NCI-H748 treated with DMSO at 0.1 percent for 48 hours (cell line): ENCODE measurements at places on chromosomes 2 and 18.

DNA sequence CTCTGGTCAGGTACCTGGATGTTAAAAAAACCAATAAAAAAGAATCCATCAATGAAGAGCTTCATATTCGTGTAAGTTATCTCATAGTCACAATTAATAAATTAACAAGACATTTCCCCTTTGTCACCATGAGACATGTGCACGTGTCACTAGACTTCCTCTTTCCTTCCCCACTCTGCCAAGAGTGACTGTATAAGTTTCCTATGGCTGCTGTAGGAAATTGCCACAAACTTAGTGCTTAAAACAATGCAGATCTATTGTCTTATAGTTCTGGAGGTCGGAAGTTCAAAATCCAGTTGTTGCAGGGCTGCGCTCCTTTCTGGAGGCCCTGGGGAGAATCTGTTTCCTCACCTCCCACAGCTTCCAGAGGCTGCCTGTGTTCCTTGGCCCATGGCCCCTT is 35.8 kb downstream of the SLC9A4 start:
- DNase-seq: no peak

- DNase-seq: no peak
These were observed 57.6 kb downstream of the ITGB6 start for GRCh38 chr2:160142472-160142871.

DNA sequence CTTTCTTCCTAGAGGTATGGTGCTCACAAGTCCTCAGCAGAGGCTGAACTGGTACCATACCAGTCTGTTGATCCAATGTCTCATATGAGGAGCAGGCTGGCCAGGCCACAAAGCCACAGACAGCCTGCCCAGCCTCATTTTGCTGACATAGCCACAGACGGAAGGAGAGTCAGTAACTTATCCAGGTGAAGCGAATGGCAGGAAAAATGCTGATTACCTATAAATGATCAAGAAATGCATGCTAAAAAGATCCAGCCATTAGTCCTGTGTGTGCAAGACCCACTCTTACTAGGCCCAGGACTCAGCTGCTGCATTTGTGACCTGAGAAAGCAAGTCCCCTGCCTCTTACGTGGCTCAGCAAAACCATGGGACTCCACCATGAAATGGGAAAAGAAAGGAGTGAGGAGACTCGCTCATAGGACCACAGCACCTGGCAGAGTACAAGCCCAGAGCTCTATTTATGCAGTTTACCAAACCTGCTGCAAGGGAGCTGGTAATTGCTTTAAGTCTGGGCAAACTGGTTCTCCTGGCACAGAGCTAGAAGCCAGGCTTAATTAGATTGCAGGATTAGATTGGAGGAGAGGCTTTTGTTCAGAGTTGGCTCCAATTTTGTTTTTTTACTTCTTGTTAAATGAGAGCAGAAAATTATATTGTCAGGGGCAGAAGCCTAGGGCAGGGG is 19.0 kb downstream of the RHOB start:
- DNase-seq: no peak

DNA sequence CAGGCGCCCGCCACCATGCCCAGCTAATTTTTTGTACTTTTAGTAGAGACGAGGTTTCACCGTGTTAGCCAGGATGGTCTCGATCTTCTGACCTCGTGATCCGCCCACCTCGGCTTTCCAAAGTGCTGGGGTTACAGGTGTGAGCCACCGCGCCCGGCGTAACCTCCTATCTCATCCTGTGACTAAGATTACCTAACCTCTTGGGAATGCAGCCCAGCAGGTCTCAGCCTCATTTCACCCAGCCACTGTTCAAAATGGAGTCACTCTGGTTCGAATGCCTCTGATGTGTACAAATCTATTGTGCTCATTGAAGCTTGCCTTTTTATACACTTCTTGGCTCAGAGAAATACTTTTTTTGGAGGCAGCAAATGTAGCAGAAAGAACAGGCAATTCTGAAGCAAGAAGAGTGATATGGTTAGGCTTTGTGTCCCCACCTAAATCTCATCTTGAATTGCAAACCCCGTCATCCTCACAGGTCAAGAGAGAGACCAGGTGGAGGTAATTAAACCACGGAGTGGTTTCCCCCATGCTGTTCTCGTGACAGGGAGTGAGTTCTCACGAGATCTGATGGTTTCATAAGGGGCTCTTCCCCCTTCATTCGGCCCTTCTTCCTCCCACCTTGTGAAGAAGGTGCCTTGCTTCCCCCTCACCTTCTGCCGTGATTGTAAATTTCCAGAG is 60.6 kb downstream of the SLC4A3 start:
- no peak for DNase-seq

GRCh38 chr2:142217804-142218203 is 87.0 kb upstream of the LRP1B start:
- DNase-seq: no peak

DNA sequence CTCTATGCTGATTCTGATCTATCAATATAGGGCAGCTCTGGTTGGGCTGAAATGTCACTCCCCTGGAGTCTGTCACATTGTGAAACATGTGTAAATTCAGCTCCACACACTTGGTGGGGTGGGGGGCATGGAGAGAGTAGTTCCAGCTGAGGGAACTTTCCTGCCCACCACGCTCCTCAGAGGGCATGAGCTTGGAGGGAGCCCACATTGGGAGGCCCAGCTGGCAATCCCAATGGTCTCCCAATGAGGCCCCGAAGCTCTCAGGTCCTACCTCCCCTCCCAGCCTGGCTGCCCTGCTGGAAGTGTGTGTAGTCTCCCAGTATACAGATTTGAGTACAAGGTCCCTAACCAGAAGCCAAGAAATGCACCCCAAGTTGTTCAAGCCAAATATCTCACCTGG is 31.5 kb downstream of the GYPC start:
- no peak for DNase-seq

GRCh38 chr2:118980573-118980972 is 38.6 kb downstream of the MARCO start:
- no peak for DNase-seq

- DNase-seq: no peak
These were observed 749 bp downstream of the STK25 start for GRCh38 chr2:241507430-241508239.

DNA sequence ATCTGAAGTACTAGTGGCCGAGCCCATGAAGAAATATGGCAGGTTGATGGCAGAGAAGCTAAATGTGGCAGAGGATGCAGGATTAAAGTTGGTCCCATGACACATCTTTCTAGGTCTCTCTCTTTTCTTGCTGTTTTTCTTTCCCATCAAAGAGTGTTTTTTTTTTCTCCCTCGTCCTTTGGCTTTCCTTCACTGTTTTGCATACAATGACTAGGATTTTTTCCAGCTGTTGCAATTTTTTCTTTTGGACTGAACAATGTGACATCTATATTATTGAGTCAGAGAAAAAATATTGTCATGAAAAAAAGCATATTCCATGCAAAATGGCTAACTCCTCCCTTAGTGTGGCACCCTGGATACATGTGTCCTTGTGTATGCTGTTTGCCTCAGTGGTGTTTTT is 939.5 kb upstream of the FANCL start:
- no peak for DNase-seq

- DNase-seq: peak; percentile 90
These were observed 141.8 kb upstream of the MYT1L start for GRCh38 chr2:2472881-2473280.

DNA sequence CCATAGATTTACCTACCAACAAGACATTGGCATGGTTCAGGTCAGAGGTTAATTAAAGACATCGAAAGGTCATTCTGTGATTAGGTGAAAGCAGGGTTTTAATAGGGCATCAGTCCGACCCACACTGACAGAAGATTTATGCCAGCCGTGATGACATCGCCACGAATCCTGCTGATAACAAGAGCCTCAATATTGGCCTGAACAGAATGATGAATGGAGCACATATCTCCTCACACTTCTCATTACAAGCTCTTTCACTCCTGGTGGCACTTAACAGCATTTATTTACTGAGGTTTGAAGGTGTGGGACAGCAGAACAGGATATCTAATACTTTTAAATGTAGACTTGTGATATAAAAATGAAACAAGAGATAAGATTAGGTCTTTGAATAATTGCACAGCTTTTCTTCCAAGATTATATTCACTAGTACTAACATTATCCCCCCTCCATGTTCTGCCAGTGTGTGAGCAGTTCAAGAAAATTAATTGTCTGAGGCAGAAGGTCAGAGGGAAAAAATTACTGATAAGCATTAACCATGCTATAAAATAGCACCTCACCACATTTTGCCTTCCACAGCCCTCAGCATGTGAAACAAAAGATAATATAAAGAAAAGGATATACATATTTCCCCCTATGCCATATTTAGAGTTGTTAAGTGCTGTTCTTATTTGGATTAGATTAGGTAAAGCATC is 23.1 kb upstream of the INSIG2 start:
- DNase-seq: no peak

DNA sequence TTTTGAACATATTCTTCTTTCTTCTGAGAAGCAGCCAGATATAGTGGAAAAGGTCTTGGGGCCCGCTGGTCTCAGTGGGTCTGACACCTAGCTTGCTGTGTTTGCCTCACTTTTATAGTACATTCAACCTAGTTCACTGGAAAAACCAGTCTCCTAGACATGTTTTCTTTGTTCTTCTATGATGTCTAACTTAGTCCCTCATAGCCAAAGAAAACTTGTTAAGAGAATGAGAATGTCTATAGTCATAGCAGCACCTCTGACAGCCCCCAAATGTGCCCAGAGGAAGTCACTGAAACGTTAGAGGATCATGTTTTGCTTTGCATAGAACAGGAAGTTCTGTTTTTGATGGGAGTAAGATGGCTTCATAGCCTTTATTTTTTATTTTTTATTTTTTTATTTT is 40.3 kb downstream of the TNFRSF11A start:
- no peak for DNase-seq

GRCh38 chr2:80007777-80008503 is 296.6 kb downstream of the LRRTM1 start:
- no peak for DNase-seq

DNA sequence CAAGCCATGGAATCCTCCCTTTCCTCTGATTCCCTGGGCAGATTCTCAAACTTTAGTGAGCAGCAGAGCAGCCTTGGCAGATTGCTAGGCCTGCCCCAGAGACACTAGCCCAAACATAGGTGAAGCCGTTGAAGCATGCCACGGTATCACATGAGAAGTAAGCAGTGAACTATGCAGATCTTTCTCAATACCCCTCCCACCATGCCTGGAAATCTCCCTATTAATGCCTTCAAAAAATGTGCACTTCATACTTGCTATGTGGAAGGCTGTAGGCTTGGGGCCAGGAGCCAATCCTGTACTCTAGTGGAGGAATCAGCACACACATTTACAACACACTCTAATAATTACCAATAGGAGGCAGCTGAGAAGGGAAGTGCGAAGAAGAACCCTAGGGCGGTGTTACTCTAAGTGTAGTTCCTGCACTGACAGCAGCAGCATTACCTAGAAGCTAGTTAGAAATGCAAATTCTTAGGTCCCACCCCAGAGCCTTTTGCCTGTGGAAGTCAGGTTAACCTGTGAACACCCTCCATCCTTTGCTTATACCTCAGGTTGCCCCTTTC is 305.1 kb upstream of the SPRED2 start:
- no peak for DNase-seq

DNA sequence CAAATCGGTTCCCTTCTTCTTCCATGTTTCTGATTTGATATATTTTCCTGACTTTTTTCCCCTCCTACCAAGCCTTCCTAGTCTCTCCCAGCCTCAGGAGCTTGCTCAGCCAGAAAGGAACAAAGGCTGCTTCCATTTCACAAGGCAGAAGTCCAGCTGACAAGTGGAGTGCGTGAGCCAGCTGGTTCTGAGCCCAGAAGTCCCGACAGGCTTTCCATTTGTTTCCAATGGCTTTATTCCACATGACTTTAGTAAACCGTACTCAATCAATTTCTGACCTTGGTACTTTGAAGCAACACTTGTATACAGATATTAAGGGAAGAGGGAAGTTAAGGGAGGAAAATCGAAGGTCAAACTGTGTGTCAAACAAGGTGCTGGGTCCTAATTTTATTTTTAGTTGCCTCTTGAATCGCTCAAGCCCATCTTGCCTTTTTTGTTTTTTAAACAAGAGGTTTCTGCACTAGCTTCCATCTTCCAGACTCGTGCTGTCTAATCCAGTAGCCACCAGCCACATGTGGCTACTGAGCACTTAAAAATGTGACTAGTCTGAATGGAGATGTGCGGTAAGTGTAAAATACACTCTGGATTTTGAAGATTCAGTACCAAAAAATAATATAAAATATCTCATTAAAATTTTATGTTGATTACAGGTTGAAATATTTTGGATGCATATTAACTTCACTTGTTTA is 36.2 kb downstream of the WIPF1 start:
- no peak for DNase-seq

DNA sequence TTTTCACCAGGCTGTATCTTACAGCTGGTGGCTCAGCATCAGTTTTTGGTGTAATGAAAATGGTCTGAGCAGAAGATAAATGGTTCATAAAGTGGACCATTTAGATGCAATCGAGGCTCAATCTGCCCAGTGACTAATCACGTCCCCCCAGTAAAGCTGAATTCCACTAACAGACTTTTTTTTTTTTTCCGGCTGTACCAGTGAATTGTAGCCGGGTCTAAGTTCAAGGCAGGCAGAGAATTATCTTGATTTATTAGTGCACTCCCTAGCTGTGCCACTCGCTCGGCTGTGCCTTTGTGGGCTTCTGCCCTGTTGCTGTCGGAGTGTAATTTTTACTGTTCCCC is 215.1 kb upstream of the POU3F3 start:
- DNase-seq: no peak

DNA sequence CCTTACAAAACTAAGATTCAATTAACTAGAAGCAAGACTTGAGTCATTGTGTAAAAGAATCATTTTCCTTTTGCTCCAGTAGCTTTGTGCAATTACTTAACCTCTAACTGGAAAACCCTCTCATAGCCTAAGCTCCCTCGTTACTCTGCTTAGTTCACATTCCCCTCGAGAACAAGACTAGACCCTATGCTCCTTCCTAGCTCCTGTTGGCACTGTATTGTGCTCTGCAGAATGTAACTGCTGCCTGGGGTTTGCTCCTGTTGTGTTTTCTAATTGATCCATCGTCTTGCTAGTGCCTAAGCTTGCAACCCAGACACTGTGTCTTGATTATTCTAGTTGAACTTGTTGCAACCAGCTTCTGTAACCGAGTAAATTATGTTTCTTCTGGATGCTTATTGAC is 347.0 kb downstream of the ZNF804A start:
- no peak for DNase-seq

DNA sequence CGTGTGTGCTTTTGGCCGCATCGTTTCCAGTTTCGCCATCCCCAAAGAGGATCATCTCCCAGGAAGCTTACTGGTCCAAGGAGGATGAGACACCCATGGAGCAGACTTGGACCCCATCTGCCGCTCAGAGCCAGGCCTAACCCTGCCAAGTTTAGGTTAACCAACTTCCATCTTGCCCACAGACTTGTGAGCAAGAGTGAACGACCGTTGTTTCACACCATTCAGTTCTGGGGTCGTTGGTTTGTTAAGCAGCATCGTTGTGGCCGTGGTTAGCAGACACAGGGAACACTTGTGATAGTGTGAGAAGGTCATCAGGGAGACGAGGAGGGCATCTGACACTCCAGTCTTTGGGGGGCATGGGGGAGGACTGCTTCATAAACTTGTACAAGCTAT is 15.1 kb downstream of the IL1R2 start:
- DNase-seq: no peak

- DNase-seq: no peak
These were observed 284.1 kb upstream of the CYP26B1 start for GRCh38 chr2:72431737-72432136.

GRCh38 chr2:78077633-78078032 is 555.5 kb upstream of the LRRTM4 start:
- DNase-seq: peak; percentile 7
